GF-D8 (cell line): ENCODE measurements at places on chromosomes 5 and 9.

- DNase-seq = no peak
Measured at GRCh38 chr5:4553978-4554377, 586.2 kb upstream of the ADAMTS16 start.

GRCh38 chr5:126857472-126858410 lies 80.8 kb downstream of the LMNB1 start:
- DNase-seq = no peak

GRCh38 chr5:173535976-173536639 lies 80.3 kb downstream of the BOD1 start:
- no peak for DNase-seq

DNA sequence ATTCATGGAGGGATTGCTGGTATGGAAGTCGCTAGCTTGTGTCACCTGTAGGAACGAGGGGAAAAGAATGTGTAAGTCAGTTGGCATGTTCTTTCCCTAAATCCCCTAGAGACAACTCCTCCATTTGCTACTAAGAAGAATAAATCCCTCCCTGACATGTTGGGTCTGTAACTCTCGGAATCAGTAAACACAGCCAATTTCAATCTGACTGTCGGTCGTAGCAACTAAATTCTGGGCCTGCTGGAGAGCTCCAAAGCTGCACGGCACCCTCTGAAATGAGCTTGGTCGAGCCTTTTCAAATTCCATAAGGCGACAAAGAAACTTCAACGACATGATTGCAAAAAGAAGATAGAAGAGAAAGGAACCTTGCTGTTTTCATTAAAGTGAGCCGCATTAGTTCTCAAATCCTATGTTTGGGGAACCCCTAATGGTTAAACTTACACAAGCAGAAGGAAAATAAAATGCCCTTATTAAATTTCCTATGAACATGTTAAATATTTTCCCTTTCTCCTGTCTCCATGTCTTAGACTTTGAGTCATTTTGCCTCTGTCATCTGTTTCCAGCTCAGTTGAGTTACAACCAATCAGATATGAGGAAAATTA lies 735.8 kb upstream of the WWC1 start:
- DNase-seq = no peak

DNA sequence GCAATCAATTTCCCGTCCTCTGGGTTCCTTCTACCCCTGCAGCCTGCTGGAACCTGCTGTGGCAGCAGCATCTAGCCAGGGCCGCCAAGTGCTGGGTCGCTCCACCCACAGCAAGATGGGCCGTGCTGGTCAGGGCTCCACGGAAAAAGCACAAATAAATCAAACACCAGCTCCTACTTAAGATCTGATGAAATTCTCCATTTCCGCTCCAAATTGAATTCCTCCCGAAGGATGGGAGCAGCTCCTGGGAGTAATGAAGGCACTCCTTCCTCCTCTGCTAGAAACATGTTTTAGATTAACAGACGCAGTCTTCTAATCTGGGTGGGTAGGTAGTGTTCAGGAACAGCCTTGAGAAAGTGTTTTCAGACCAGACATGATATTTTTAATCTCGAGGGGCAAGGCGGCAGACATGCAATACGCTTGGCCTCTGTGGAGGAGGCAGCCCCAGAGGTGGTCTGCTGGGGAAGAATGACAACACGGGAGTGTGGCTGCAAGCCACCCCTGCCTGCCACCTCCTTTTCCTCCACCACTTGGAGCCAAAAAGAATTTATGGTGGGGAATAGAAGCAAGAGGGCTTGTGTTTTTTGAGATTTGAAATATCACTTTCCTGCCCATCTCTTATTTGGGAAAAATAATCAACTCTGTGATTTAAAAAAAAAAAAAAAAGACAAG lies 194.1 kb downstream of the AOPEP start:
- DNase-seq = no peak

- DNase-seq = peak; percentile 48
Measured at GRCh38 chr5:60263346-60263745, 369.8 kb upstream of the PDE4D start.

GRCh38 chr5:146051678-146052077 lies 53.7 kb downstream of the PLAC8L1 start:
- no peak for DNase-seq

- DNase-seq = no peak
Measured at GRCh38 chr9:3059781-3060468, 216.0 kb upstream of the PUM3 start.

GRCh38 chr5:115809946-115810345 lies 6.5 kb downstream of the CDO1 start:
- DNase-seq = no peak

DNA sequence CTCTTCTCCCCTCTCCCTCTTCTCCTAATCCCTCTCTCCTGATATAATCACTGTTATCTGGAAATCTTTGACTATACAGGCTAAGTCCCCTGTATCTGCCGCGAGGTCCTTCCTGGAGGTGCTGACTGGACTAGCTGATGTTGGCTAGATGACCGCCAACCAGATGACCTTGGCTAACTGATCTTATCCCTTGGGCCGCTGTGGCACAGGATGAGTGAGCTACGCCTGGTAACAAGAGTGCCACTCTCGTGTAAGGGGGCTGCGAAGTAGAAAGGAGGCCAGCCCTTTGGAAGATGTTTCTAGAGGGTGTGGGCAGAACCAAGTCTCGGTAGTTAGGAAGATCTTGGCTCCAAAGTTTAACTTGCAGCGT lies 345 bp upstream of the PRRC1 start:
- DNase-seq = no peak

DNA sequence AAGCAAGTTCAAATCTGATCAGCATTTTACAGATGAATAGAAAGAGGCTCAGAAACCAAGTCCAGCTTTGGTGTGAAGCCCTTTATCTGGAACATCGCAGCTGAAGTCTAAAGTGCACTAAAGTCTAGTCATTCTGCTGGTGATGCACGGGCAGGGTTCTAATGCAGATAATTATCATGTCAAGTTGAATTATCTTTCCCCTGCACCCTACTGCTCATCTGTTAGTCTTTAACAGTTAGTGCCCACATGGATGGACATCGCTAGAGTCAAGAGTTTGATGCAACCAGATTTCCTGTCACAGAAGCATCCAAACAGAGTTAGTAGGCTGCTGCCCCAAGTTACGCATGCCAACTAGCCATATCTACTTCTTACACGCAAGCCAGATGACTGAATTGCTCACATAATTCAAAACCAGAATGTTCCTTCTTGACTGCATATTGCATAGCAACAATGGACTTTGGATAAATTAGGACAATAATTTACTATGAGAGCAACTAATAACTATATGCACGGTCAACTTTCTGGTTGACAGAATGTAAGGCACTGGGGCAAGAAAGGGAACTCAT lies 1.6 kb upstream of the TOMM5 start:
- no peak for DNase-seq

DNA sequence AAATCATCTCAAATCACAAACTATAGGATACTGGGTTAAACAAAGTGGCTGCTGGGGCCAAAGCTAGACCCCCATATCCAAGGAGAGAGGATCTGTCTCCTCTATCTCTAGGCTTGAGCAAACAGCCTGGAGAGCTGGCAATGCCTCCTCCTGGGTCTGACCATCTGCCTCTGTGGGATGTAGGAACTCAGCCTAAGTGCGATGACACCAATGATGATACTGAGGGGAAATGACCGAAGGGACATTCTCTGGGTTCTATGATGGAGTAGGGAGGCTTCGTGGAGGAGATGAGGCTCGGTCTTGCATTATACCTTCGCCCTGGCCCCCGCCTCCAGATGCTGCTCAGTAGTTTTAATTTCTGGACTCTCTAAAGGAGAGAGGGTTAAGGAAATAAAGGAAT lies 9.3 kb upstream of the SPATA24 start:
- no peak for DNase-seq

DNA sequence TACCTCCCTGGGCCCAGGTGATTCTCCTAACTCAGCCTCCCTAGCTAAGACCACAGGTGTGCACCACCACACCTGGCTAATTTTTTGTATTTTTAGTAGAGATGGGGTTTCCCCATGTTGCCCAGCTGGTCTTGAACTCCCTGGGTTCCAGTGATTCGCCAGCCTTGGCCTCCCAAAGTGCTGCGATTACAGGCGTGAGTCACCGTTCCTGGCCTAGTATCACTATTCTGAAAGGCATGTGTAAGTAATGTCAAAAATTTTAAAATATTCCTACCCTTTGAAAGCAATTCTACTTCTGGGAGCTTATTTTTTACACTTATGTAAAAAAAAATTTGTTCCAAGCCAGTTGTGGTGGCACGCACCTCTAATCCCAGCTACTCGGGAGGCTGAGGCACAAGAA lies 27.1 kb upstream of the TLE1 start:
- DNase-seq = no peak

- DNase-seq = no peak
Measured at GRCh38 chr5:172413601-172414171, 40.6 kb downstream of the SH3PXD2B start.

- DNase-seq = no peak
Measured at GRCh38 chr5:147442224-147442623, 67.6 kb downstream of the DPYSL3 start.

DNA sequence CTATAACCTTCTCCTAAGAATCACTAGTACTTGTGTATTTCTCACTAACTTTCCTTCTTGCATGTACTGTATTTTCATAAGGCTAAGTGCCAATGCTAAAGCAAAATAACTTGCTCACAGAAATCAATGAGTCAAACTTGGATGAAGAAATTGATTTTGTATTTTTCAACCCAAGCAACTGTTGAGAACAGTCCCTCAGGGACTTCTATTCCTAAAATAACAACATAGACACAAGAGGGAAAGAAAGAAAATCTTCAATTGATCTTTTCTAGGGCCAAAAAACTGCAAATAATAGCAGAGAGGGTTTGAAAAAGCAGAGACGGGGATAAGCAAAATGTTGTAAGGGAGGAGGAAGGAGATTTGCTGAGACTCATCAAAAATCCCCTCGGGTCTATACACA lies 69.8 kb downstream of the HABP4 start:
- DNase-seq = no peak
